NCI-H2171 (cell line): ENCODE measurements at places on chromosomes 3 and 15.

DNA sequence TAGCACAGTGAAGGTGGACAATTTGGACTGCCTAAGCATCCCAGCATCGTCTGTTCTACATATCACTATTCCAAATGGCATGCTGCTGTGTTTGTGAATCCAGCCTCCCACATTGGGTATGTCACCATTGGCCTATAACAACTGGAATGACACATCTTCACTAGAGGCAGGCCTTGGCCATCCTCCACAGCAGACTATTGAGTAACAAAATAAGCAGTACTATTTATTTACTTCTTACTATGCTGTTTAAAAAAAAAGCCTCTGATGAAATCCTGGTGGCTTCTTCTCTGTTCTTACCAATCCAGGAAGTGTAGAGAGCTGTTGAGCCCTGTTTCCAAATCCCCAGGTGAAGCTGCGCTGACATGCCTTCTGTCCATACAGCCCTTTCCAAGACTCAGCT is 30.6 kb upstream of the CERS3 start:
- no peak for DNase-seq

GRCh38 chr3:141286856-141287255 is 55.2 kb downstream of the PXYLP1 start:
- no peak for DNase-seq

- DNase-seq: no peak
Measured at GRCh38 chr3:123778991-123779622, 105.0 kb downstream of the MYLK start.

DNA sequence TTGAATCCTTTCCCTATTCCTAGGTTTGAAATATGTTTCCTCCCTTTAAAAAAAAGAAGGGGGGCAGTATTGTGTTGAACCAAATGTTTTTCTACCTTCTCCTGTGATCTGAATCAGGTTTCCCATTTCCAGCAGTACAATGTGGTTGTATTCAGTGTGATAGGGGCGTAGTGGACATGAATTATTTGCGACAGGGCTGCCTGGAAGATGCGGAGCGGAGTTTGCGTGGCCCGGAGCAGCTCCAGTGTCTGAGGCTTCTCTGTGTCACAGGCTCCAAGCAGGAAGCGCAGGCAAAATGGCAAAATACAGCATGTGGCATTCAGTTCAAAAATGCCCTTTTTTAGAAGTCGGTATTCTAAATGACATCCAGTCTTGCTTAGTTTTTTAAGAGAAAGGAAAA is 154.4 kb downstream of the PGPEP1L start:
- peak; percentile 79 for DNase-seq

GRCh38 chr15:70474471-70475406 is 288.6 kb downstream of the UACA start:
- DNase-seq: no peak

DNA sequence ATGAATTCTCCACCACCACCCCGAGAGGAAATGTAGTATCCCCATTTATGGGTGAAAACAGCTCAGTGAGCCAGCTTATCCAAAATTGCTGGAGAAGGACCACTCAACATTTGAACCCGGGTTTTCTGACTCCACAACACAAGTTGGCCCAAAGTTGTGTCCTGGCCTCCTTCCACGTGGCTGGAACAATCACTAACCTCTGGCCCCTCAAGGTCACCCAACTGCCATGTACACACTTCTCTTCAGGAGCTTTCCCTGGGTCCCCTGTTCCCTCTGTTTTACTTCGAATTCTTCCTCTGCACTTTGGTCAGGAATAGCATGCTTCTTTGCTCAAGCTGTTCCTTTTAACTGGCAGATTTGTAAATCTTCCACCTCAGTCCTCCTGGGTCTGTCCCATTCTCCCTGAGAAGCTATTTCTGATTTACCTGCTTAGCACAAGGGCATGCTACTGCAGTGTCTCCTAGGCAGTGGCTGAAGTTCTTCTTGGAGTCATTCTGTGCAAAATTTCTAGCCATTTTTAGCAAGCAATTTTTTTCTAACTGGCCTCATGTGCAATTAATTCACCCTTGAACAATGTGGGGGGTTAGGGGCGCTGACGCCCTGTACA is 39.2 kb downstream of the TRIM71 start:
- no peak for DNase-seq

- DNase-seq: peak; percentile 37
Measured at GRCh38 chr15:70447928-70448698, 315.2 kb downstream of the UACA start.

- DNase-seq: no peak
Measured at GRCh38 chr3:45560281-45560971, 34.1 kb upstream of the LIMD1 start.

DNA sequence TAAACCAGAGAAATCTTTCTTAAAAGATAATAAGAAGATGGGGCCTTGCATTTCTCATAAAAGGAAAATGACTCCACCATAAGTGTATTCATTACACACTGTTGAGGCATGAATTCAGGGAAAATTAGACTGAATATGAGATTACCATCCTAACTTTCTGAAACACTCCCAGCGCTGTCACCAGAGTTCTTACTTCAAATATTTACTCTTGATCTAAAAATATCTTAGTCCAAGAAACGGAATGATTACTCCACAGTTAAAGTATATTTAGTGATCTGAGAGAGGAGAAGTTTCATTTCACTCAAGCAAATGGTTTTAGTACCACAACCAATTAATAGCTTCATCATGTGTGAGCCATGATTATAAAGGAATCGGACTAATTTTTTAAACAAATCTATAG is 300.3 kb downstream of the ZBTB20 start:
- no peak for DNase-seq

- no peak for DNase-seq
Measured at GRCh38 chr15:70016511-70016994, 81.2 kb downstream of the TLE3 start.

DNA sequence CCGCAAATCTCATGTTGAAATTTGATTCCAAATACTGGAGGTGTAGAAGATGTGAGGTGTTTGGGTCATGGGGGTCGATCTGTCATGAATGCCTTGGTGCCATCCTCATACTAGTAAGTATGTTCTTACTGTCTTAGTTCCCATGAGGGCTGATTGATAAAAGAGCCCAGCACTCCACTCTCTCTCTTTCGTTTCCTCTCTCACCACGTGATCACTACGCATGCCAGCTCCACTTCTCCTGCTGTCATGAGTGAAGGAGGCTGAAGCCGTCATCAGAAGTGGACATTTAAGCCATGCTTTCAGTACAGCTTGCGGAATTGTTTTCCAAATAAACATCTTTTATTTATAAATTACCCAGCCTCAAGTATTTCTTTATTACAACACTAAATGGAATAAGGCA is 6.1 kb downstream of the OR5H15 start:
- DNase-seq: no peak

DNA sequence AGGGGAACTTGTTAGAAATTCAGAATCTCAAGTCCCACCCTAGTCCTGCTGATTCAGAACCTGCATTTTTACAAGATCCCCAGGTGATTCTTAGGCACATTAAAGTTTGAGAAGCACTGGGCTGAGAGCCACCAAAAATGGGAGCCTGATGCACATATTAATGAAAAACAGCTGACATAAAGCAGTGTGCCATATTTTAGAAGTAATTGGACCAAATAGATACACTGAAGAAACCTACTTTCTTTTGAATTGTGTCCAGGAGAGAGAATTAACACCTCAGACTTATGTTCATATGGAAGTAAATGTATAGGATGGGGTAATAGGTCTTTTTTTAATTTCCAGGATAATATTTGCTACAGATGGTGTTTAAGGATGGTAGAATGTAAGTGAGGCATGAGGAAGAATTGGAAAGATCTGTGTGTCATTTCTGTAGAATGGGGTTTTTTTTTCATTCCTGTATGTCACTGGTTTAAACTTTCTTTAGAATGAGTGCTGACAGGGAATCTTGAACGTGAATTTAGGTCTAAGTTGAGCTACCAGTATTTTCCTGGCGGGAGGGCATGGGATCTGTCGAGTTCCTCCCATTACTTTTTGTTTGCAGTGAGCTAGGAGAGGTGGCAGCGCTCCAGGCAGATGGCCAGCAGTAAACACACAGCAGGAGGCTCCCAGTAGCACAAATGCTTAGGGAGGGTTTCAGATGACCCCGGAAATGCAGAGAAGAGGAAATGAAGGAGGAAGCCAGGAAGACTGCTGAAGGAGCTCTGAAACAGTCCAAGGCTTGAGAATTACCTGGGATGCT is 185.6 kb downstream of the PLCL2 start:
- peak; percentile 56 for DNase-seq

DNA sequence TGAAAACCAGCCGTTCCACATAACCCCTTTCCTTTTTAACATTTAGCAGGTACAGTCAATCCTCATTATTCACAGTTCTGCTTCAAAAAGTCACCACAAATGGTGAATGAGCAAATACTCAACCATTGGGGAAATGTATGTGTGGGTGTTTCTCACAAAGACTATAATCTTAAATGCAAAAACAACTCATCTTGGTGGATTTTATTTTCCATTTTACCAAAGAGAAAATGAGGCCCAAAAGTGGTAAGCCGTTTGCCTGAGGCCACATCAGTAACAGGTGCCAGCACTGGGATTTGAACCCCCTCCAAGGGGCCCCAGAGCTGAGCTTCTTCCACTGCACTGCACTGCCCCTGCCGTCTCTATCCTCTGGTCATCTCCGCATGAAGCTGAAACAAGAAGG is 208.8 kb downstream of the OSBPL10 start:
- no peak for DNase-seq

DNA sequence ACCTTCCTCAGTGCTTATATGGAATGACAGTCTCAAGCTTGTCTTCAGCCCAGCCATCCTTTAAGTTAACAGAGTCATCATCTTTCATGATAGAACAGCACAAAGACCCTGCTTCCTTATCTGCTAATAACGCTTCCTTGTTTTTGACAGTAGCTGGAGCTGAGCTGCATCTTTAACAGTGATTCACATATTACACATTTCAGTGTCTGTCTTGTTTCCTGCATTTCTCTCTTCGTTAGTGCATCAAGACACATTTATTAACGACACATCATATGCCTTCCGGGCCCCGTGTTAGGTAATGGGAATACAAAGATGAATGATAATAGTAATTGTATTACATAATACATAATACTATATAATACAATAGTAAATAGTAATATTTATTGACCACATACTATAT is 30.2 kb upstream of the GREM1 start:
- no peak for DNase-seq

DNA sequence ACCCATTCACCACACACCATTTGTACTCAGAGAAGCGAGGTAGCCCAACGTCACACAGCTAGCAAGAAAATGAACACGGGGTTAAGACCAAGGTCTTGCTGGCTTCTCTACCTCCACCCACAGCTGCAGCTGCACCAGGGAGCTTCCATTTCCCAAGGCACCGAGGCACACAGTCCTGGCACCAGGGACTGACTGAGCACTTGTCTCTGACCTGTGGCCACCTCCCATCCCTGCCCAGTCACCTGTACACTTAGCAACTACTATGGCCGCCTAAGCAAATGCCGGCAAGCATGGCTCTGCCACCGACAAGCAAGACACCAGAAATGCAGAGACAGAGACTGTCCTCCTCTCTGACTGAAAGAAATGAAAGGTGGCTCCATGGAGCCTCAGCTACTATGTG is 15.3 kb downstream of the ZXDC start:
- no peak for DNase-seq

DNA sequence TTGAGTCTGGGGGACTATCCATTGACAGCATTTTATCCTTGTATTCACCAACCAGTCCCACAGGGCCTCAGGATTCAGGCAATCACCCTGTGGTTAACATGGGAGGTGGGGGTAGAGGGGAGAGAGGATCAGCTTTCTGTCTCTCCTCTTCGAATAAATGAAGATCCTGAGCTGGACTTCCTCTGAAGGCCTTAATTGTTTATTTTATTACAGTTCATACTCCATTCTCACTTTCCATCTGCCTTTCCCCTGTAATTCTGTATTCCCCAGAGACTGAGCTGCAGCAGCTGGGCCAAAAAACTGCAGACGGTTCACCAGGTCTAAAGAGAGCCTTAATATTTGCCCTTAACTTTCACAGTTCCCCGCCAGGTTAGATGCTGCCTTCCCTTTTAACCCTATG is 11.9 kb downstream of the TAGLN3 start:
- DNase-seq: peak; percentile 98

DNA sequence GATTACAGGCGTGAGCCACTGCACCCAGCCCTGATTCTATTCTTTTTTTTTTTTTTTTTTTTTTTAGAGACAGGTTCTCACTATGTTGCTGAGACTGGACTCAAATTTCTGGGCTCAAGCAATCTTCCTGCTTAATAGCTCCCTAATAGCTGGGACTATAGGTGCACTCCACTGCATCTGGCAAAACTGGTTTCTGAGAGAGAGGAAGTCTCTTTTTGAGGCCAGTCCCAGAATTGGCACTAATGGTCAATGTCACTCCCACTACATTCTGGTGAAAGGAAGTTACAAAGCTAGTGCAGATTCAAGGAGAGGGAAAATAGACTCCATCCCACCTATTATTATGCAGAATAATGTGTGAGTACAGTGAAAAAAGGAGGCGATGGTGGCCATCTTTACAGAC is 5.8 kb upstream of the TGFBR2 start:
- no peak for DNase-seq

DNA sequence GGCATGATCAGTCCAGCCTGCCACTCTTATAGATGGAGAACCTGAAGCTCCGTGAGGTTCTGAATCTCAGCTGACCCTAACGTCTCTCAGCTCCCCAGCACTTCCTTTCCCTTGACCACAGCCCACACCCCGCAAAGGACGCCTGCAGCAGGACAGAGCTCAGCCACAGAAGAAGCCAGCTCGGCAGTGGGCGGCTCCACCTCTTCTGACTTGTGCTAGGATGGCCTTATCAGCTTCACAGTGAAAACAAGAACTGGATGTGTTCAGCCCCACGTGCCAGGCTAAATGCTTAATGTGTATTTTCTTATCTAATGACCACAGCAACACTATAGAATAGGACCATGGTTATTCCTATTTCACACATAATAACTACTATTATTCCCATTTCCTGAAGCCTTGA is 127.6 kb downstream of the ARNT2 start:
- DNase-seq: no peak

GRCh38 chr15:80127911-80128310 is 24.9 kb upstream of the FAH start:
- no peak for DNase-seq

DNA sequence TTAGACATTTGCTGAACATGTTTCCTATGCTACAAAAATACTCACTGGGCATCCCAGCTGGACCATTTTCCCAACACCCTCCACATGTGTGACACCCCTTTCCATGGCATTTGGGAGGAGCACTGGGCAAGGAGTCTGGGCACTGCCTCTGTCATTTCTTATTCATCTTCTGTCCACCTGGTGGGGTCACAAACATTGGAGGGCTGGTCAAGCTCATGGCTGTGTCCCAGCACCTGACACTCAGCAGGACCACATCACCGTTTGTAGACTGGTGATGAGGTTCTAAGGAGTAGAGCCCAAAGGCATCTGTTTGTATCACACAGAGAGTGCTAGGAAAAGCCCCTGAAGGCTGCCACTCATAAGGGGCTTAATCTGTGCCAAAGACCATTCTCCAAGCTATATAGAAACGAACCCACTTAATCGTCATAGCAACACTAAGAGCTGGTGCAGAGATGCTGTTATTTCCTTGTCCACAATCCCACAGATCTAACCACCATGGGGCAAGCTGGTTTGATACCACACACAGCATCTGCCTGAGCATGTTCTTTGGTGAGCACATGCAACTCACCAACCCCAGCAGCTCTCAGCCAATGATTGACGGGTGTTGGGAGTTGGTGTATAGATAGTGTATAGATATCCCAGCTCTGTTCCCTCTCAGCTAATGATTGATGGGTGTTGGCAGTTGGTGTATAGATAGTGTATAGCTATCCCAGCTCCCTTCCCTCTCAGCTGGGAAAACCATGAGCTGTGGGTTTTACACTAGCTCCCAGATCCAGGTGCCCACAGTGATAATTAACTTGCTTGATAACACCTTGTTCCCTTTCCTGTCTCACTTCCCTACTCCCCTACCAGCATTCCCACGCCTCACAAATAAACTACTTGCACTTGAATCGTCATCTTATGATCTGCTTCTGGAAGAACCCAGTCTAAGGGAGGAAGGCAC is 42.7 kb upstream of the ATP2B2 start:
- no peak for DNase-seq
